ENCODE measurements at places on chromosomes 5 and 9.

DNA sequence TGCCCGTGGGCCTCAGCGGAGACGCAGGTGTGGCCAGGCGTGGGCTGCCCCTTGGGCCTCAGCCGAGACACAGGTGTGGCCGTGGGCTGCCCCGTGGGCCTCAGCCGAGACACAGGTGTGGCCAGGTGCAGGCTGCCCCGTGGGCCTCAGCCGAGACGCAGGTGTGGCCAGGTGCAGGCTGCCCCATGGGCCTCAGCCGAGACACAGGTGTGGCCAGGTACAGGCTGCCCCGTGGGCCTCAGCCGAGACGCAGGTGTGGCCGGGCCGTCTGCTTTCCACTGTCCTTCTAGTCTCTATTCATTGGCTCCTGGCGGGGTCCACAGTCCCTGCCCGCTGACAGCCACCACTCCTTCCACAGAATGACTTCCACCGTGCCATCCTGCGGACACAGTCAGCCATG lies 56.1 kb downstream of the KCNT1 start:
- no peak for DNase-seq

GRCh38 chr5:1842004-1842819 lies 40.5 kb downstream of the IRX4 start:
- DNase-seq = no peak

- DNase-seq = no peak
Measured at GRCh38 chr5:39169081-39169480, 50.3 kb downstream of the FYB1 start.

DNA sequence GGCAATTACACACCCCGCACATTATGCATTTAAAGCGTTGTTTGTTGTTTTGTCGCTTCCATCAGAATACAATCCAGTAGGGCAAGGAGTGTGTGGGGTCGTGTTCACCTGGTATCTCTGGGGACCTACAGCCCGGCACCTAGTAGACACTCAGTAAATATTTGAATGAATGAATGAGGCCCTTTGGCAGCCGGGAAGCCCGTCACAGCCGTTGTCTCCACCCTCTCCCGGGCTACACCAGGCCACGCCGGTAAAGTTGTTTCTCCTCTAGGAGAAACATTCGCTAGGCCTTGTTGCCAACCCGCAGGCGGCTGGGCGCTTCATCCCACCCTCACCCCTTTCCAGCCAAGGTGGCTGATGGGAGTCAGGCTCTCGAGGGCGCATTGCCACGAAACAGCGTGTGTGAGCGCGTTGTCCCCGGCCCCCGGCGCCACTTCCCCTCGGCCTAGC lies 876 bp upstream of the JAK2 start:
- DNase-seq = no peak

GRCh38 chr5:168747987-168748777 lies 169.0 kb upstream of the PANK3 start:
- DNase-seq = no peak
